Cerebellum (tissue), 4 donors: ENCODE measurements at places on chromosomes 3 and 15.

DNA sequence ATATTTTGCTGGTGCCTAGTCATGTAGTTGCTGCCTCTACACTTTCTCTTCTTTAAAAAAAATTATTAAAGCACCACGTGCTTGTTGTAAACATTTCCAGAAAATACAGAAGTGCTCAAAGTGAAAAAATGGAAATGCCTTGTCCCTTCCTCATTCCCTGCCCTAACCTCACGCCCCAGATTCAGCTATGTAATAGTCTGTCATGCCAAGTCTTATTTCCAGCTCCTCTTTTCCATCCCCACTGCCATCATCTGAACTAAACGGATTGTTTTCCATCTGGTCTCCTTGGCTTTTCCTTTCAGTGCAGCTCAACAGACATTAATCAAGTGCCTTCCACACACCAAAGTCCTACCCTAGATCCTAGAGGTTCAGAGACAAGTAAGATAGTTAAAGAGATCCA, 15.5 kb downstream of the ZNF774 start:
- DNase-seq: peak; percentile 42

- DNase-seq: no peak
Measured at GRCh38 chr3:57709559-57709958, 16.7 kb upstream of the DENND6A start.

DNA sequence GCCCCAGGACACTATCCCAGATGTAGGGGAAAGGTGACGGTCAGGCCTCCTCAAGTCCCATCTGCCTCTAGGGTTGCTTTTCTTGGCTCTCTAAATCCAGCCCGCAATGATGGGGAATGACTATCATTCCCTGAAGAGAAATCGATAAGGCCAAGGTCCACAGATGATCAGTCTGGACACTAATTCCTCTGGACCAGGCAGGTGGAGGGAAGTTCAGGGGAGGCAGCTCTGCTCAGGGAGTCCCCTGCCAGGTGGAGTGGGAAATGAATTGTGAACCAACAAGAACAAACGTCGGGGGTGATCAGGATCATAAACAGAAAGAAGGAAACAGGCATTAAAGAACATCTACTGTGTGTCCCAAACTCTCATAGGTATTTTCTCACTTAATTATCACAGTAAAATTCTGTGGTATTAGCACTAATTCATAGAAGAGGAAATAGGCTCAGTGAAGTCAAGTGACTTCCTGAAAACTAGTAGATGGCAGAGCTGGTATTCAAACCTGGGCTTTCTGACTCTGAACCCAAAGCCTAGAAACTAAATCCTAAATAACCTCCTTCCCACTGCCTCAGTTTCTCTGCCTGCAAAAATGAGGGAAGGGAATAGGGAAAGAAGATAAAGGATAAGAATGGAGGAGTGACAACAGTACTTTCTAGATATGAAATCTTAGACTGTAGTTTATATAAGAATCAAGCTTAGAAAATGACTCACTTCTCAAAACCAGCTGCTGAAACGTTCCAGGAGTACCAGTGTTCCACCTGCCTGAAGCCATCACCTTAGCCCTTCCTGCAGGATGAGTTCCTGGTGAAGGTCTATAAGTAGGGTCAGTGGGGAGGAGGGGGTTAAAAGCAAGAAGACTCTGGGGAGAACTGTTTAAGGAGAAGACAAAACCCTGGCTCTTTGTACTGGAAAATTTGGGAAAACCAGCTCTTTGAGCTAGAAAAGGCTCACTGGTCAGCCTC, 7.5 kb downstream of the BMF start:
- DNase-seq: no peak

DNA sequence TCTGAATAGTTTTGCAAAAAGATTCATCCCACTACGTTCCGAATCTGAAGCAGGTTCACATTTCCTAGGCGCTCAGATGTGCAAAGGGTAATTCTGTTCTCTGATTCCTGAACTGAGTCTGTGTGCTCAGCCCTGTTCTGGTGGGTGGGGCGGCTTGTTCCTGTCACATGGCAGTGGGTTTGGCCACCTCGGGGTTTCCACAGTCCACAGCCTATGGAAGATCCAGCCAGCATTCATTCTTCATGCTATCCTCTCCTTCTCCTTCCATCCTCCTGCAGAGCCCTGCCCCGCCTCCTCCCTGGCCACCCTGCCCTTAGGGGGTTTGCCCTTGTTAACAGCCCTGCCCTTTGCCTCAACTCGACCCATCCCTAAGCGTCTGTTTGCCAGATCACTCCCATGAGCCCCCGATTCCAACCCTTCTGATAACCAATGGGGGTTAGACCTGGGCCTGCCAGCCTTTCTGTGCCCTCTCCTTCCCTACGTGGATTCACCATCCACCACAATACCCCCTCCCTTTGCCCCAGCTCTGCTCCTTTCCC, 31.0 kb downstream of the PRR20G start:
- DNase-seq: no peak

- no peak for DNase-seq
Measured at GRCh38 chr3:27986234-27986879, 255.1 kb upstream of the CMC1 start.
